ENCODE measurements at places on chromosomes 11 and 22.

GRCh38 chr22:48757985-48758561 lies 1069.6 kb downstream of the BRD1 start:
- DNase-seq: no peak

DNA sequence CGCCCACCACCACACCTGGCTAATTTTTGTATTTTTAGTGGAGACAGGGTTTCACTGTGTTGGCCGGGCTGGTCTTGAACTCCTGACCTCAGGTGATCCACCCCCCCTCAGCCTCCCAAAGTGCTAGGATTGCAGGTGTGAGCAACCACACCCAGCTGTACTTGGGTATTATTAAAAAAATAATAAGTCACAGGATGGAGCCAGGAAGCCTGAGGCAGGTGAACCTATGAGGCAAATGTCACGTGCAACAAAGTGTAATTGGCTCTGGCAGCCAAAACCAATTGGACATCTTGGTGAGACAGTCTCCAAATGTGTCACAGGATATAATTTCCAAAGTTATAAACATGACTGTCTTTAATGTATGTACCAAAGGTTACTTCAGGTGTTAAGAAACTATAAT lies 24.0 kb upstream of the MALAT1 start:
- DNase-seq: no peak

GRCh38 chr11:10519630-10520029 lies 21.4 kb downstream of the RNF141 start:
- no peak for DNase-seq

- no peak for DNase-seq
These were observed 15.7 kb upstream of the OPCML start for GRCh38 chr11:133547808-133548494.

GRCh38 chr22:17086296-17086695 lies 1.5 kb downstream of the IL17RA start:
- no peak for DNase-seq

- peak; percentile 71 for DNase-seq
These were observed at the start of gene BIK for GRCh38 chr22:43110444-43110926. BIK (plus strand) TSS chr22:43110750; CDS start chr22:43124023, 13,273 bp downstream.

- DNase-seq: peak; percentile 56
These were observed 230.4 kb downstream of the ST3GAL4 start for GRCh38 chr11:126585774-126586491.

GRCh38 chr11:81331611-81332235 lies 1401.9 kb downstream of the FAM181B start:
- DNase-seq: no peak

DNA sequence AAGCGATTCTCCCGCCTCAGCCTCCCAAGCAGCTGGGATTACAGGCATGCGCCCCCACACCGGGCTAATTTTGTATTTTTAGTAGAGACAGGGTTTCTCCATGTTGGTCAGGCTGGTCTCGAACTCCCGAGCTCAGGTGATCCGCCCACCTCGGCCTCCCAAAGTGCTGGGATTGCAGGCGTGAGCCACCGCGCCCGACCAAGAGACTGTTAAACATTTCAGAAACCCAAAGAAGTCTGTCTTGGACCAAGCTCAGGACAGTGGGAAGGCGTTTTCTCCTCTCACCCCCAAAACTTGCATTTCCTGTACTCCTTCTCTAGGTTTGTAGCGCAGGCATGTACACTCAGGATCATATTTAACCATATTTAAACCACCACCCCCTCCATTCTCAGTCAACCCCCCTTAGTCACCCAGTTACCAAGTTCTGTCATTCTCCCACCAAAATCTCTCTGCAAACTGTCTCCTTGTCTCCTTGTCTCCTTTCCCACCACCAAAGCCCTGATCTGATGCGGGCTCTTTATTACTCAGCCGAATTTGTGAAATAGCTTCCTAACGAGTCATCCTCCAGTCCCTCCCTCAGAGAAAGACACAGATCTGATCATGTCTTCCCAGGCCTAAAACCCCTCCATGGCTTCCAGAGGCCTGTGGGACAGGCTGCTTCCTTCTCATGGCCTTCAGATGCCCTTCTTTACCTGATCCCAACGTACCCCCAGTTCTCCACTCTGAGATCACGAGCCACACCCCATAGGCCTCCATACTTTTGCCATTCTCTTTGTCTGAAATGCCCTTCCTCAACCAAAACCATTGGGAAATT lies 29.0 kb upstream of the CREB3L1 start:
- DNase-seq: peak; percentile 38

DNA sequence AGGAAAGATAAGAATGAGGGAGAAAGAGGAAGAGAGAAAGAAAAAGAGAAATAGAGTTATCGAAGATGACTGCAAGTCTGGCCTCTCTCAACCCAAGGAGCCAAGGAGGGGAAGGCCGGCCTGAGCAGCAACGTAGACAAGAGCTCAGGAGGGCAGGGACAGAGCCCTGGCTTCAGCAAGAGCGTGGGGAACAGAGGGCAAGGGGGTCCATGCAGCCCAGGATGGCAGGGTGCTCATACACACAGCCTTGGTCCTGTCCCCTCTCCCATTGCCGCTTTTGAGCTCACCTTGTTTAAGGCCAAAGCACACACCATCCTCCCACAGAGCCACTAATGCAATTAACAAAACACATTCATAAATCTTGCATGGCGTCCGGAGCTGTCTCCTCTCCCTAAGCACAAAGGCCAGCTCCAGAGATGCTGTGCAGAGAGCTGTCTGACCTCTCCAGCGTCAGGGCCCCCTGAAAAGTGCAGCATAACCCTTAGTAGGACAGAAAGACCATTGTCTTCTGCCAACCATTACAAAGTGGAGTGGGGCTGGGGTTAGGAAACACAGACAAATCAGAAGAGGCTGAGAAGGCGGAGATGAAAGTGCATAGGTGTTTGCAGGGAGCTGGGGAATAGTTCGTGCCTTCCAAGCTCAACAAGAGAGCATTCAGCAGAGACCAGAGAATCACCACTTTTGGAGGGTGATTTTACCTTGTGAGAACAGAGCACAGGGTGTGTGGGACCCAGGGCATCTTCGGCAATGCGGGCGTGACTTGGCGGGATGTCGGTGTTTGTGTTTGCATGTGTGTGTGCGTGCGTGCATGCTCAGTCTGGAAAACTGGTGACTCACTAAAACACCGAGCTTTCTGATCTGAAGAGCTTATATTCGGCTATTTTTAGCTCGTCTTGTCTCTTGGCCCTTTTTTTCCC lies 28.2 kb upstream of the JAM3 start:
- DNase-seq: no peak

- no peak for DNase-seq
These were observed 219.3 kb upstream of the UBASH3B start for GRCh38 chr11:122436188-122436555.

- no peak for DNase-seq
These were observed 13.5 kb downstream of the CCDC90B start for GRCh38 chr11:83272627-83273026.

- DNase-seq: peak; percentile 30
These were observed 90.6 kb downstream of the CELSR1 start for GRCh38 chr22:46446799-46447198.

DNA sequence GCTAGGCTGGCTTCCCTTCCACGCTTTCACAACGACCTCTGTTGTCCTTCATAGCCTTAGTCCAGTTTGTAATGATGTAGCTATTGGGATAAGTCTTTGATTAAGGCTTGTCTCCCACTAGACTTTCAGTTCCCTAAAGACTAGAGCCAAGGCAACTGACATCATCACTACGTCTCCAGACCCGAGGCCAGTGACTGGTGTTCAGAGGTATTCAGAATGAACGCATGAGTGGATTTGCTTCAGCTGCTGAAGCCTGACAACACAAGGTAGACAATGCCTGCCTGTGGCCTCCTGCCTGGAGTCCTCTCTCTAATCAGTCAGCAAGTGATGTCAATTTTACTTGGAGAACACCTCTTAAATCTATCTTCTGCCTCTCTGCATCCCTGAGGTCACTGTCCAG lies 13.6 kb downstream of the EFCAB6 start:
- DNase-seq: no peak

DNA sequence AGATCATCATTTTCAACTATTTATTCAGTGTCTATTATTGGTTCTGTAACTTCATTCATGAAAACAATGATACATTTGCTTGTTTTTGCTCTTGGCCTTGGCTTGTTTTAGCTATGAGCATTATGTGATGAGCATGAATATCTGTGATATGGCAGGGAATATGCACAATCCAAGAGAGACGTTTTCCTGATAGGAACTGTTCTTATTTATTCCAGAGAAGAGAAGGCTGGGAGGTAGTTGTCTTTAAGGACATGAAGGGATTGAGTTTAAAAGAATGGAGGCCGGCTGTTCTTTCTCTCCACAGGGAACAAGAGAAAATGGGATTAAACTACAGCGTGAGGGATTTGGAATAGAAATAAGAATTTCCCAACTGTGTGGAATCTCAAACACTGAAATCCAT lies 30.3 kb downstream of the BLID start:
- no peak for DNase-seq

GRCh38 chr22:20816559-20816958 lies 42.1 kb downstream of the PI4KA start:
- no peak for DNase-seq

- no peak for DNase-seq
These were observed 47.7 kb upstream of the PPP6R3 start for GRCh38 chr11:68412593-68413475.

- DNase-seq: peak; percentile 99
These were observed 4.5 kb upstream of the BCL9L start for GRCh38 chr11:118930094-118930712.

- no peak for DNase-seq
These were observed 17.8 kb upstream of the SYVN1 start for GRCh38 chr11:65152122-65152521.

DNA sequence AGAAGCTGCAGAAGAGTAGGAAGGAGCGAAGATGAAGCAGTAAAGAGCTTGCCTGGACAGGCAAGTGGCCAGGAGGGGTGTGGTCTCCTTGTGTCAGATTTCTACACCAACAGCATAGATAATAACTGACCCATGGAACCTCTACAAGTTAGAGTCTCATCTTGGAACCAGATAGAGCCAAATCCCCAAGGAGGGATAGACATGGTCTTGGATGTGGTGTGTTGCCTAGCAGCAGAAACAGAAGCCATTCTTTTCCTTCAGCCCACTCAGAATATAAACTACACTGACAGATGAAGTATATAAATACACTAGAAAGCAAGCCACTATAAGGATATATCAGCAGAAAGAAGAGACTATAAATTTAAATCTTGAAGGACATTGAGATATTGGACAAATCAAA lies 4.3 kb upstream of the CARD16 start:
- no peak for DNase-seq

DNA sequence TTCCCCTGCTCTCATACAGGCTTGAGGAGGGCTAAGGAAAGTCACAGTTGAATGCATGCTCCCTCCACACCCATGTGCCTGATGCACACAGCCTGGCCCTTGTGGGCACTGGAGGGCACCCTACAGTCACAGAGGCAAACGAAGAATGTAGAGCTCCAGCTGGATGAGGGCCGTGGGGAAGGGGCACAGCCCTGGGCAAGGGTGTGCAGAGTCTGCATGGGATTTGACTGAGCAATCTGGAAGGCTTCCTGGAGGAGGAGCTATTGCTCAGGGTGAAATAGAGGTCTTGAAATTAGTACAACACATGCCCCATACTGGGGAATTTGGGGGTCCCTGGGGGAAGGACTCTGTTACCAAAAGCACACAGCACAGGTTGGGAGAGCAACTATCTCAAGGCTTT lies 64.0 kb downstream of the KCNQ1 start:
- DNase-seq: no peak

DNA sequence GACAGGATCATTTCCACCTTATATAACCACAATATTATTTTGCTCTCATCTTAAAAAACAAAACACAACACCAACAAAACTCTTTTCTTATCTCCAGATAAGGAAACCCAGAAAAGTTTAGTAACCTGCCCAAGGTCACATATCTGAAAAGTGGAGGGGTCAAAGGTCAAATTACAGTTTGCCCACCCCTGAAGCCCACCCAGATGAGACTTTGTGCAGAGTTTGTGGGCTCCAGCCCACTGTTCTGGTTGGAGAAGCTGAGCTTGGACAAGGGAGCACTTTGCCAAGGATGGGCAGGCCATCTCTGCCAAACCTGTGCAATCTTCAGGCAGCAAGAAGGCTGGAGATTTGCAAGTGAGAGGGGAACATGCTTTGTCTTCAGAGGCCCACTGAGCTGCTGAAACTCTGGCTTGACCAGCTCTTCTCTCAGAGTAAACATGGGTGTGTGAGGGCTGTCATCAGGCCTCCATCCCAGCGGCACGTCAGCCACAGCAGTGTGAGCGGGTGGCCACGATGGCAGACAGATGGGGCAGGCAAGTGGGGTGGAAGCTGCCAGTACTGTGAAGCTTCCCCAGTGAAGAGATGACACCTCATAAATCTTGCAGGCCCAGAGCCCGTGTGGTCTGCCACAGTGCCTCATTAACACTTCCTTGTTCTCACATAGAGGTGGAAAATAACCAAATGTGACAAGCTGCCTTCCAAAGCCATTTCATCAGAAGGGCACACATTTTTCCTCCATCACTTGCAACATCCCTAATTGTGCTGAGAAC lies 111.8 kb downstream of the CCDC81 start:
- no peak for DNase-seq

Measured in T47D (cell line).